ENCODE measurements at places on chromosomes 1 and 21. TPM values are rescaled to one million over a fixed set of nuclear protein-coding genes. Genes with fewer than 3 reads are reported as not detected.

Gene OVAAL
- not detected for polyA plus RNA-seq

Gene SAMD11
- 0.13 TPM for polyA plus RNA-seq

Gene TRIM46
- polyA plus RNA-seq = 0.73 TPM

Gene SYPL2
- not detected for polyA plus RNA-seq
